ENCODE measurements at places on chromosomes 5 and 9.

DNA sequence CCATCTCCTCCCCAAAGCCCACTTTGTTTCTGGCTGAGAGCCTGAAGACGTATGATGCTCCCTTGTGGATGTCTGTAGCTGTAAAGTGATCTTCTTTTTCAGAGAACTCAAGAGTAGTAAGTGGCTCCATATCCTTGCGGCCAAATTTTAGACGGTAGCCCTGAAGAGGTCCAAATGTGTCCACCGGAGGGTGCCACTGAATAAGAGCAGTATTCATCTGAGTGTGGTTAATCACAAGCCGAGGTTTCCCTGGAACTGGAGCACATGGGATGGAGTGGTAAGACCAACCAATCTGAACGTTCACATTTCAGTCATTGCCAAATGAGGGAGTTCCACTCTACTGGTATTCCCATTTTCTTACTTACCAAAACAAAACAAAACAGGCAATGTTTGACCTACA is 686.5 kb upstream of the DMAC1 start:
- H3K27me3 ChIP-seq: no peaks in the 10 kb centered on the region
- no peaks in the 10 kb centered on the region for H3K36me3 ChIP-seq
- no peaks in the 10 kb centered on the region for H3K4me1 ChIP-seq
- H3K4me3 ChIP-seq: no peak overlapping the region
- no peak overlapping the region for H3K27ac ChIP-seq
- no peak for DNase-seq

GRCh38 chr9:87610200-87611155 is 112.8 kb downstream of the DAPK1 start:
- H3K36me3 ChIP-seq: no peaks in the 10 kb centered on the region
- H3K27ac ChIP-seq: no peak overlapping the region
- peaks cover 3% of the 10 kb centered on the region for H3K4me1 ChIP-seq
- DNase-seq: no peak
- H3K27me3 ChIP-seq: no peaks in the 10 kb centered on the region
- H3K4me3 ChIP-seq: no peak overlapping the region

DNA sequence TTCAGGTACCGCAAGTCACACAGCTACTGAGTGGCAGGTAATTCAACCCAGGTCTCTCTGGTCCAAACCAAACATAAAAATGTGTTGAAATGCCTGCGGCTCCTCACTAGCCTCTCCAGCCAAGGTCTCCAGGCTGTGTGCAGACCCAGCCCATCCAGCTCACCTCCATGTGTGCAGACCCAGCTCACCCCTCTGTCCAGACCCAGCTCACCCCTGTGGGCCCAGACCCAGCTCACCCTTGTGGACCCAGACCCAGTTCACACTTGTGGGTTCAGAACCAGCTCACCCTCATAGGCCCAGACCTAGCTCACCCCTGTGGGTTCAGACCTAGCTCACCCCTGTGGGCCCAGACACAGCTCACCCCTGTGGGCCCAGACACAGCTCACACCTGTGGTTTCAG is 188.0 kb upstream of the ADCY2 start:
- no peaks in the 10 kb centered on the region for H3K27me3 ChIP-seq
- DNase-seq: no peak
- no peak overlapping the region for H3K27ac ChIP-seq
- H3K36me3 ChIP-seq: no peaks in the 10 kb centered on the region
- no peaks in the 10 kb centered on the region for H3K4me1 ChIP-seq
- no peak overlapping the region for H3K4me3 ChIP-seq

- no peak overlapping the region for H3K27ac ChIP-seq
- H3K36me3 ChIP-seq: no peaks in the 10 kb centered on the region
- H3K4me3 ChIP-seq: no peak overlapping the region
Measured at GRCh38 chr9:93818827-93819472, 136.2 kb downstream of the BARX1 start.

DNA sequence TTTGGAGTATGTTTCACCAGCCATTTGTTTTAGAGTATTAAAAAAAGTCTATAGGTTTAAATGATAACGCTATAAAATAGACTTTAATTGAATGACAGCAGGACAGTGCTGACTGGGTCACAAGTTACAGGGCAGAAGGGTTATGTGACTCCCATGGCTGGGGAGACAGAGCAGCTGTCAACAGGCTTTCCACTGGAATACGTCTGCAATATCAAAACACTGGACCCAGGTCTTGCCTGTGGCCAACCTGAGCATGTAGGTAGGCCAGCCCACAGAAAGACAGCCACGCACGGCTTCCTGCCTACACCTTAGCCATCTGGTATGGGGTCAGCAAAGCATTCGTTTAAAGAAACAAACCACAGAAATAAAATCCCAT is 80.7 kb downstream of the OTULIN start:
- H3K4me1 ChIP-seq: peaks cover 5% of the 10 kb centered on the region
- no peak for DNase-seq
- H3K27me3 ChIP-seq: no peaks in the 10 kb centered on the region
- H3K27ac ChIP-seq: no peak overlapping the region
- no peak overlapping the region for H3K4me3 ChIP-seq
- peaks cover 82% of the 10 kb centered on the region for H3K36me3 ChIP-seq

DNA sequence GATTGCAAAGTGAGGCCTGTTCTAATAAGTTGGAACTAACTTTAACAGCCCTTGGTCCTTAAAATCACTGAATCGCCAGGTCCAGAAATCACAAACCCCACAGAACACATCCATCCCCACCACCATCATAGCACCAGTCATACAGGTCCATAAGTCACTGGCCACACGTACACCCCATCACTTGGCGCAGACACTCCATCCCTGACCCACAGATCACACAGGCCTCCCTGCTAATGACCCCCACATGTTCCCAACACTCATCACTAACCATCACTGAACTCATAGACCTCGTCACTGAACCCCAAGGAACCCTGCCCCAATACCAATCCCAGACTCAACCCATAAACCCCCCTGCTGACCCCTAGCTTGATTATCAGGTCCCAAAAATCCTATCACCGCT is 41.2 kb upstream of the ZNF300 start:
- H3K27me3 ChIP-seq: no peaks in the 10 kb centered on the region
- DNase-seq: no peak
- peak overlapping the region; percentile 84 for H3K27ac ChIP-seq
- H3K4me3 ChIP-seq: peak overlapping the region; percentile 68
- H3K4me1 ChIP-seq: no peaks in the 10 kb centered on the region
- peaks cover 22% of the 10 kb centered on the region for H3K36me3 ChIP-seq

DNA sequence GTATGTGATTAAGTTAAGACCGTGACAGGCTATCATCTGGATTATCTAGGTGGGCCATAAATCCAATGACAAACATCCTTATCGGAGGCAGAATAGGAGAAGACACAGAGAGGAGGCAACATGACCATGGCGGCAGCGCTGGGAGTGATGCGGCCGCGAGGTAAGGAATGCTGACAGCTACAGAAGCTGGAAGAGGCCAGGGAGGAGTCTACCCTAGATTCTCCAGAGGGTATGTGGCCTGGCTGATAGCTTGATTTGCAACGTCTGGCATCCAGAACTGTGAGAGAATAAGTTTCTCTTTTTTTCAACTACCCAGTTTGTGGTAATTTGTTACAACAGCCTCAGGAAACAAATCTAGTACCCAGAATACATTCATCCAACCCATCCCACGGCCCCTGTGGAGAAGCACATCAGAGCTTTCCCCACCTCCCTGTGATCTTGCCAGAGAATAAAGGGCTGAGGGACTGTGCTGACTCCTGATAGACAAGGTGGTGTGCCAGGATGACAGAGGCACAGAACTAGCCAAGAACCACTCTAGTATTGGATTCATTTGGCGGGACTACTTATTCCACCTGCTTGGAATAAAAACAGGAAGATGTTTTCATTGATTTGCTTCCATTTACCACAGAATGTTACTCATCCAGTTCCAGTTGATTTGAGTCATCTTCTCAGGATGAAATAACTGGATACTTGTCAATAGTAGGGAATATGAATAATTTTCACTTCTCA is 187.4 kb downstream of the MAN2A1 start:
- H3K36me3 ChIP-seq: no peaks in the 10 kb centered on the region
- H3K4me3 ChIP-seq: no peak overlapping the region
- no peak for DNase-seq
- no peaks in the 10 kb centered on the region for H3K27me3 ChIP-seq
- H3K4me1 ChIP-seq: peaks cover 10% of the 10 kb centered on the region

GRCh38 chr9:134187110-134187531 is 22.8 kb upstream of the RNU6ATAC start:
- H3K36me3 ChIP-seq: no peaks in the 10 kb centered on the region
- H3K4me3 ChIP-seq: no peak overlapping the region
- no peaks in the 10 kb centered on the region for H3K27me3 ChIP-seq
- peaks cover 7% of the 10 kb centered on the region for H3K4me1 ChIP-seq
- DNase-seq: no peak
- H3K27ac ChIP-seq: no peak overlapping the region

GRCh38 chr5:176466245-176466871 is 18.2 kb downstream of the FAF2 start:
- no peaks in the 10 kb centered on the region for H3K36me3 ChIP-seq
- no peak overlapping the region for H3K4me3 ChIP-seq
- peaks cover 3% of the 10 kb centered on the region for H3K4me1 ChIP-seq
- H3K27me3 ChIP-seq: no peaks in the 10 kb centered on the region

GRCh38 chr5:26229848-26230247 is 808.5 kb downstream of the CDH9 start:
- H3K27me3 ChIP-seq: no peaks in the 10 kb centered on the region
- no peak for DNase-seq
- H3K4me1 ChIP-seq: no peaks in the 10 kb centered on the region
- H3K4me3 ChIP-seq: no peak overlapping the region

- H3K27ac ChIP-seq: no peak overlapping the region
- H3K36me3 ChIP-seq: no peaks in the 10 kb centered on the region
- peaks cover 6% of the 10 kb centered on the region for H3K4me1 ChIP-seq
- DNase-seq: no peak
Measured at GRCh38 chr5:68464424-68464823, 248.9 kb downstream of the PIK3R1 start.

Data from esophagus squamous epithelium (tissue), 5 donors.